ENCODE measurements at places on chromosomes 6 and 20. TPM values are rescaled to one million over a fixed set of nuclear protein-coding genes. Genes with fewer than 3 reads are reported as not detected.

DNA sequence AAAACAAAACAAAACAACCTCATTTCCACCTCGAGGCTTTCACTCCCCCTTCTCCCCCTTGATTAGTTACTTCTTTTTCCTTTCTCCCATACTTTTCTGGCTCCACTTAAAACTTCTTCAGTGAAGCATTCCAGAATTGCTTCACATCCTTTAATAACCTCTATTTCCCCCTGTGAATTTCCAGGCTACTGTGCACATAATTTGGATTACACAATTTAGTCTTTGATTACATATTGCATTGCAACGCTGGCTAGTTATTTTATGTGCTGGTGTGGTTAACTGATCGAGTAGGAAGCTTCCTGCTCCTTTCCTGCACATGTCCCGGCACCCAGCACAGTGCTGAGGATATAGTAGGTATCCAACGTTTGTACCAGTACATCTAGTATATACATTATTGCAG is 28.1 kb upstream of the EEF1E1 start:
- peak; percentile 49 for DNase-seq

DNA sequence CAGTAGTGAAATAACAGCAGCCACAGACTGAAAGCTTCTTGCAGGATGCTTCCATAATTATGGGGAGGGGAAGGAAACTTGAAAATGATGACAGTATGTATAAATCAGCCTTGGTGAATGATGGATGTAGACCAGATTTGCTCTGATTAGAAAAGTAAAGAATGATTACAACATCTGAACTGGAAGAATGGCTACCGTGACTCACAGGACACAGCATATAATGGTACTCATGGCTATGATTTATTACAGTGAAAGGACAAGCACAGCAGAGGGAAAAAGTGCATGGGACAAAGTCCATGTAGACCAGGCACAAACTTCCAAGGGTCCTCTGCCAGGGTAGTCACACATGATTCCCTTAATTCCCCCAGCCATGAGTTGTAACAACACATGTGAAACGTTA is 70.7 kb upstream of the POPDC3 start:
- no peak for DNase-seq

- no peak for DNase-seq
Observed at GRCh38 chr20:56430461-56430860, 18.4 kb downstream of the CASS4 start.

- DNase-seq: no peak
Observed at GRCh38 chr20:49573900-49574416, 6.0 kb upstream of the PTGIS start.

DZANK1 gene
- 4.4 TPM for total RNA-seq

DNA sequence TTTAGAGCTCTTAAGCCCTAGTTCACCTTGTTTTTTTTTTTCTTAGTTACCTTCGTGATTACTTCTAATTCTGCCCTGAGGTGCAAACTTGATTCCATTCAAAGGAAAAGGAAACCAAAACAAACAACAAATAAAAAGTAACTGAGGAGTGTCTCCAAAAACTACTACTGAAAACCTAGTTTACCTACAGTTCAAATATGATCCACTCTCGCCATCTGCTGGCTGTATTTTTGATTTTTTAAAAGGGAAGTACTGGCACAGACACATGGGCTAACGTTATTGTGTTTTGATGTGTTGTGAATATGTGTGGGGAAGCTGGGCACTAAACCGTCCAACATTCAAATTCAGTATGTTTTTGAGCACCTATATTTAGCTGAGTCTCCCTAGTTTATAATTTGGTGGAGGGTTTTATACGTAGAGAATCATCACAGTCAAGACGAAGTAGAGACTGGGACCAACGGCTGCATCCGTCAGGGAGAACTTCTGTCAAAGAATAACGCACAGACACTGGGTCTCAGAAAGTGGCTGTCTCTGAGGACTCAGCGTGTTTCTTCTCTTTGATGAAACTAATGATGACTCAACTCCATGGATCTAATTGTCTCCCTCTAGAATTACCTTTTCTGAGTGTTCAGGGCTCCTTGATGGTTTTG is 373.5 kb upstream of the BTBD3 start:
- DNase-seq: peak; percentile 62

- no peak for DNase-seq
Observed at GRCh38 chr6:91683240-91683639, 1096.4 kb upstream of the MAP3K7 start.
